Hematopoietic multipotent progenitor cell treated with erythropoietin and hydrocortisone succinate and interleukin-3 and kit ligand, for 17 days (in vitro differentiated cells): ENCODE measurements at places on chromosomes 3 and 15.

GRCh38 chr3:54954521-54954920, 26.7 kb upstream of the LRTM1 start:
- no peak for DNase-seq

GRCh38 chr3:158443632-158444031, 127.4 kb upstream of the MLF1 start:
- no peak for DNase-seq

- DNase-seq, result no peak
Observed at GRCh38 chr3:98612996-98613517, 19.6 kb upstream of the CPOX start.

- DNase-seq, result no peak
Observed at GRCh38 chr15:36965570-36966342, 134.6 kb downstream of the MEIS2 start.

GRCh38 chr15:97759363-97759762, 201.1 kb upstream of the ARRDC4 start:
- DNase-seq, result no peak

GRCh38 chr15:59419170-59419569, 18.8 kb upstream of the FAM81A start:
- no peak for DNase-seq

DNA sequence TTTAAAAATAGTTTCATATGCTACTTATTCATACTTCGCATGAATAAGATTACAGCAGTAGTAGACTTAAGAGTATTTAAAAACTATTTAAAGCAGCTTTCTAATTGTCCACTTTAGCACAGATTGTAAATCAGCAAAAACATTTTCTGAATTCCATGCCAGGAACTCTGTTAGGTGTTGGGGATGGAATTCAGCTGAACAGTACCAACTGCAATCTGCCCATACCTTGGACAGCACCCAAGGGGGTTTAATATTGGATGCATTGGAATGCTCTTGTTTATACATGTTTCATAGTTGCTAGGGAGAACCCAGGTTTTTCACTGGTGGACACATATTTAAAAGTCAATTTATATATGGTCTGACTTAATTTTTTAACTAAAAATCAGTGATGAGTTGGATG, 74.8 kb downstream of the PPM1L start:
- no peak for DNase-seq

DNA sequence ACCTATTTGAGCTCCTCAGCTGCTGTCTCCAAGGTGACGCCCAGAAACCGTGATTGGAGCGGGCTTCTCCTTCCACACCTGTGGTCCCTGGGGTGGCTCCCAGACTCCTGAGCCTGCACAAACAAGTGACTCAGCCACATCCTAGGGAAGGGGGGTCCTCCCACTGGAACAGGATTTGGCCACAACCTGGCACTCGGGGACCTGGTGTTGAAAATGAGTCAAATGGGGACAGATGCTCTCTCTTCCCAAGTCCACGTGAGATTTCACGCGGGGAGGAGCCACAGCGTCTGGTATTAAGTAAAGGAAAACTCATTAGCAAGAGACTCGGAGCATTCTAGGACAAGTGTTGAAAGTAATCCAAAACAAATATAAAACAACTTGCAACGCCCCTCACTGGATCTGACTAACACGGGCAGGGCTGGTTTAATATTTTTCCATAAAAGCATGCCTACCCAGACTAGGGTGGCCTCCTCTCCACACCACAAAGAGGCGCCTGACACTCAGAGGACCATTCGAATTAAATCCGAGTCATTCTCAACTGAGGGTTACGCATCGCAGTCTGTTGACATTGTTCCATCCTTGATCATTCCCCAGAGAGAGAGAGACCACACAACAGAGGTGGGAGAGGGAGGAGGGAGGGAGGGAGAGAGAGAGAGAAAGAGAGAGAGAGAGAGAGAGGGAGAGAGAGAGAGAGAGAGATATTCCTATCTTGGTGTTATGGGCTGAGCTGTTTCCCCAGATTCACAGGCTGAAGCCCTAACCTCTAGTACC, 74.4 kb downstream of the MGLL start:
- no peak for DNase-seq
